ENCODE measurements at places on chromosomes 3 and 15.
A peak's percentile ranks its signal among the peaks of the same experiment; 100 is the strongest.

DNA sequence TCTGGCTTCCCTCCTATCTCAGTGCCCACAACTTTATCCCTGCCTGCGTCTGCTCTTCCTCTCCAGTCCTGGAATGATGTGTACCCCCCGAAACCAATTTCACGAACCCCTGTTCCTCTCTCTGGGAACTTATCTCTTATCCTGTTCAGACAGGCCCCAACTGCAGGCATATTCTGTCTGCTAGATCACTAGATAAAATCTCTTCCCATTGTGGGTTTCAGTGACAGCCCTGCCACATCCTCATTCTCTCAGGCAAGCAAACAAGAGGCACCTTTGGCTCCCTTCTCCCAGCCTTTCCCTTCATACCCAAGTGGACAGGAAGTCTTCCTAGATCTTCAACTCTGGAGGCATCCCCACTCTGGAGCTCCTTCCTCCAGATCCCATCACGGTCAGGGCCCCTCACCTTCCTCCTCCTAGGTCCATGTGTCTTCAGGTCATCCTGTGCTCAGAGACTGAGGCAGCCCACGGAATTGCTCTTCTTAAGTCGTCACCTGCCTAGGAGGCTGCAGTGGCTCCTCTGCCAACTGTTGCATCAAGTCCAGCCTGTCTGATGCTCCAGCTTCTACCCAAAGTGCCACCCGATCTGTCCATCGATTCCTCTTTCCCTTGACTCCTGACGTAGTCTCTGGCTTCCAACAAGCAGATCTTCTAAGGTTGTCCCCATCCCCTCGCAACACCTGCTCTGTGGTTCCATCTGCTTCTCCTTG, 190.8 kb downstream of the SLCO3A1 start:
- DNase-seq = no peak

DNA sequence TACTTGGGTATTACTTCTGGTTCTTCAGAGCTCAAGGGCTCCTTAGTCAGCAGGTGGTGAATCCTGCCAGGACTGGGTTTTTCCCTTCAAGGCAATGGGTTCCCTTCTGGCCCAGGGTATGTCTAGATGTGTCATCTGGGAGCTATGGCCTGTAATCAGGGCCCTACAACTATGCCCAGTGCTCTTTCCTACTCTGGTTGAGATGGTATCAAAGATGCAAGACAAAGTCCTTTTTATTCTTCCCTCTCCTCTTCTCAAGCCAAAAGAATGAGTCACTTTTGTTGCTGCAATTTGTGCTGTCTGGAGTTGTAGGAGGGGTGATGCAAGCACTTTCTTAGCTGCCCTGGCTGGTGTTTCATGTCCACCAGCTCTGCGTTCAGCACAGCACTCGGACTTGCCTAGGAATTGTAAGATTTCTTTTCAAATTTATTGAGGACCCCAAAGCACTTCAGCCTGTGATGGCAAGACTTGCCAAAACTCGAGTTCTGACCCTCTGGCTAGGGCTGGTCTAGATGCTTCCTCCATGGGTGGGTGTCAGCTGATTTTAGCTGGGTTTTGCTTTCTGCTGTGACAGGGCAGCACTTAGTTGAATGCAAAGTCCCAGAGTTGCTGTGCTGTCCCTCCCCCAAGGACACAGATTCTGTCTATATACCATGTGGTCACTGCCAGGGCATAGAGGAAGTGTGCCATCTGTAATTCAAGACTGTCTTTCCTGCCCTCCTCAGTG, 129.2 kb upstream of the CBLB start:
- DNase-seq = peak; percentile 94

- DNase-seq = no peak
These were observed 479 bp upstream of the PLD1 start for GRCh38 chr3:171810629-171811294.

GRCh38 chr3:65347166-65347565, 659.4 kb upstream of the ADAMTS9 start:
- no peak for DNase-seq

DNA sequence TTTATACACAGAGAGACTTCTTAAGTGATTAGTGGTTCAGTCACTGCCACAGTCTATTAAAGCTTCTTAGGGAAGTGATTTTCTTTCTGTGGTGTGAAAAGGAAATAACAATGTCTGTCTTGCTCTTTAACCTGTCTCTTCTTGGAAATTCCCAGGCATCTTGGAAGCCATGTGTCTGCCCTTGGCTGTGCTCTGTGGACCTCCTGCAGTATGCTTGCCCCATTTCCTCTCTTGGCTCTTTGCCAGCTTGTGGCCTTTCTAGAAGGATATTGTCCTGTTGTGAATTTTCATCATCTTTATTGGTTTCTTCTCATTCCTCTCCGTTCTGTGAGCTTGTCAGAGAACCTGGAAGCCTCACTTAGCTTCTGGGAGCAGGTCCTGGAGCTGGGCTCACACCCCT, 338.4 kb upstream of the C2CD4B start:
- peak; percentile 66 for DNase-seq

DNA sequence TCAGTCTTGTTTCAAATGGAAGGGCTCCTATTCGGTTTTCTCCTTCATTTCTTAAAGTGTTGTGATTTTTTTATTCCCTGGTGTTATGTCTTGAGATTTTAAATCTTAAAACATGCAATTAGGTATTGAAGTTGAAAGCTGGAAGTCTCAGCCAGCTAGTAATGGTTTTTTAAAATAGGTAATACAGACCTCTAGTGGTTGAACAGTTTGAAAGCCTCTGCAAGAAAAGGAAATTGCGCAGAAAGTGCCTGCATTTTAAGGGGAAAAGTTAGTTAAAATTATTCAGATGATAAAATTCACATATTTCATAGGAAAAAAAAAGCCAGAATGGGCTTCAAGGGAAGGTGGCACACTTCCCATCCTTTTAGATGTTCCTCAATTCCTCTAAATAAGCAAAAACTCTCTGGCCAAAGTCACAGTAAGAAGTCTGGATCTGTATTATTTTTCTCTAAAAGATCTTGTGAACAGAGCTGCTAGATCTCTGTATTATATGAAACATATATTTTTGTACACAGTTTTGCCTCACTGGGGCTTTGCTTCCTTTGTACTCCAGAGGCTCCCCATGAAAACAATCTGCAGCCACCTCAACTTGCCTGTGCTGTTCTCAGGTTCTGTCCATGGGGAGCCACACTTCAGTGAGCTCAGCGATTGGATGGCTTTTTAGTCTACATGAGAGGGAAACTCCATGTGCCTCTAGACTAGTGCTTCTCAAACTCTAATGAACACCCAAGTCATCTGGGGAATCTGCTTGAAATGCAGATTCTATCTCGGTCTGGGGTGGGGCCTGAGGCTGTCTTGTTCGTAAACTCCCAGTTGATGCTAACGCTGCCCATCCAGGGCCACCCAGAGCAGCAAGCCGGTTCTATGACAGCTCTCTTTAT, 21.5 kb downstream of the AGTR1 start:
- DNase-seq = peak; percentile 43

DNA sequence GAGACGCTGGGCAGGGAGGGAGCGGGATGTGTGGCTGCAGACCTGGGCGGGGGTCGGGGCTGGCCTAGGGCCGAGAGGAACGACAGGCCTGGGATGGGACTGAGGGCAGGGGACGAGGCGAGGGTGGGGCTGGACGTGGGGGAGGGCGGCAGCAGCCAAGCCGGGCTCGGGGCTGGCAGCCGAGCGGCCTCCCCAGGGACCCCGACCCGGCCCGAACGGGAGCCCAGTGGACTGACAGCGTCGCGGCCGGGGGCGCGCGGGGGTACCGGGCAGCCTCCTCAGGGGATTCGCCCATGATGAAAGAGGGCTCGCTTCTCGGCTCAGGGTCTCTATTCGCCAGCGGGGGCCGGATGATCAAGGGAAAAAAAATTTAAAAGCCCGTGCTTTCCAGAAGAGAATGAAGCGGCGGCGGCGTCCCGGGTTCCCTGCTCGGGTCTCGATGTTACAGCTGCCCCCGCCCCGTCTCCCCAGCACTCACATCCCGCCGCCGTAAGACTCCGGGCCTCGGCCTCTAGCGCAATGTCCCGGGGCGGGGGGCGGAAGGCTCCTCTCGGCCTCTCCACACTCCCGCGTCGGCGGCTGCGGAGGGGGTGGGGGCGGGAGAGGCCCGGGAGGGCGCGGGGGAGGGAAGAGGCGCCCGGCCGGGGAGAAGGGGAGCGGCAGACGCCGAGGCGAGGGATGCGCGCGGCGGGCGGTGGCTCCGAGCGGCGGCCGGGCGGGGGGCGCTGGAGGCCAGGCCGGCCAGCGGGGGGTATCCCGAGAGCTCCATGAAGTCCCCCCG, 4.3 kb downstream of the PTH1R start:
- peak; percentile 22 for DNase-seq

- no peak for DNase-seq
These were observed 3.4 kb upstream of the MITF start for GRCh38 chr3:69735893-69736292.

GRCh38 chr15:50145451-50145872, 26.4 kb upstream of the ATP8B4 start:
- DNase-seq = peak; percentile 88

DNA sequence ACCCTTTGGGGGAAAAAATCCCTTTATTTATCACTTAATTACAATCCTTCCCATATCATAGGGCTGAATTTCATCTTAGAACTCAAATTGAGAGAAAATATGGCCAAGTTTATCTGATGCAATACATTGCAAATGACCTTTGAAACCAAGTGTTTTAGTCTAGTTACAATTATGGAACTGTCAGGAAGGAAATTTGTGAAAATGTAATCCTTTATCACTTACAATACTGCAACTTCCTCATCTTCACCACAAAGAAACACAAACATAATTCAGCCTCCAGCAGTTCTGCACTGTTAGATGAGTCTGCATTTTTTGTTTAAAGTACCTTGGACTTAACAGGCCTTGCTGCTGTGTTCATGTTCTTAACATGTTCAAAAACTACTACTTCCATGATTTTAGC, 4.6 kb downstream of the CCPG1 start:
- peak; percentile 59 for DNase-seq
